ENCODE measurements at places on chromosomes 6 and 20. TPM values are rescaled to one million over a fixed set of nuclear protein-coding genes. Genes with fewer than 3 reads are reported as not detected.

DNA sequence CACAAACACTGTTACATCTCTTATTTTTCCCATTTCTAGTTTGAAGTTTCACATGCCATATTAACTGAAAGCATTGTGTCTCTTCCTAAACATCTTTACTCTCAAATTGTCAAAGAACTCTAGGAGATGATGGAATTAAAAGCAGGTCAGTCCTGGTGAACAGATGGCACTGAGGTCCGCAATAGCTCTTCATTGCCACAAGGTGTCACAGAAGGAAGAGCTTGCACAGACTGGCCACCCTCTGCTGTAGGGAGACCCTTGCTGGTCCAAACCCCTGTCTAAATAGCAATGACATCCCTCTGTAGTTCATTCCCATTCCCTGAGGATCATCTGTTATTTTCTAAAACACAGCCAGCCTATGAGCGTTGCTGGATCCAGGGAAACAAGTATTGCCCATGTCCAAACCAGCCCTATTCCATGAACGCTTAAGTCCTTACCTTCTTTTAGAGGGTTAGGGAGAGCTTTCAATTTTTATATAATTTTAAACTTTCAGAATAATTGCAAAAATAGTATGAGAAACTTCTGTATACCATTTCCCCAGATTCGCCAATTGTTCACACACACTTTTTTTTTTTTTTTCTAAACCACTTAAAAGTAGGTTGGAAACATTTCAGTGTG, 10.1 kb upstream of the HDAC2 start:
- peak; percentile 12 for DNase-seq

GRCh38 chr20:41279546-41280225, 37.8 kb downstream of the ZHX3 start:
- DNase-seq = no peak

DNA sequence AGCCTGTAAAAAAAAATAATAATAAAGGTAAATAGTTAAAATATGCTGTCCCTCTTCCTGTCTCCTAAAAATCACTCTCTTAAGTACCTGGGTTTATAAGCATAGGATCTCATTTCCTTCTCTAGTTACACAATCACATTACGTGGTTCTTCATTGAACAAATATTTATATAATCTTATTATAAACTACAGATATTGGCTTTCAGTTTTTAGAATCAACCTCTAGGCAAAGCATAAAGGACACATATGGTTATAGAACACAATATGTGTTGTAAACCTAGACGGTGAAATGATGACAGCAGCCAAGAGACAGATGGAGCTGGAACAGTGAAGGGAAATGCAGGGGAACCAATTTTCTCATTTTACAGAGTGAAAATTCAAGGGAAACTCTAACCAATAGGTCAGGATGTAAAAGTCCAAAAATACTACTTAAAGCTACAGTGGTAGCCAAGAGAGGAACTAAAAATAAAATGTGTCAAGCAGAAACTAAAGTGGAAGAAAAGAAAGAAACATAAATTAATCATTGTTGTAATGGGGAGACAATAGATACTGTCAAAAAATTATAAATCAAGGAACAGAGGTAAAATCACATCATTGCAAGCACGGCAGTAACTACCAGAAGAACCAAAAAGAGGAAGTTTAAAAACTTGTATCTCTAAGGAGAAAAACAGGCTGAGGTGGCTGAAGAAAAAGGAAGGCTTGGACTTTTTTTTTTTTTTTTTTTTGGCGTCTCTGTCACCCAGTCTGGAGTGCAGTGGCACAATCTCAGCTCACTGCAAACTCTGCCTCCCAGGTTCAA, 82.8 kb upstream of the CDYL start:
- DNase-seq = no peak

GSTA2 gene
- 0.34 TPM for polyA plus RNA-seq

GRCh38 chr6:77019081-77019480, 444.2 kb downstream of the HTR1B start:
- DNase-seq = no peak

DNA sequence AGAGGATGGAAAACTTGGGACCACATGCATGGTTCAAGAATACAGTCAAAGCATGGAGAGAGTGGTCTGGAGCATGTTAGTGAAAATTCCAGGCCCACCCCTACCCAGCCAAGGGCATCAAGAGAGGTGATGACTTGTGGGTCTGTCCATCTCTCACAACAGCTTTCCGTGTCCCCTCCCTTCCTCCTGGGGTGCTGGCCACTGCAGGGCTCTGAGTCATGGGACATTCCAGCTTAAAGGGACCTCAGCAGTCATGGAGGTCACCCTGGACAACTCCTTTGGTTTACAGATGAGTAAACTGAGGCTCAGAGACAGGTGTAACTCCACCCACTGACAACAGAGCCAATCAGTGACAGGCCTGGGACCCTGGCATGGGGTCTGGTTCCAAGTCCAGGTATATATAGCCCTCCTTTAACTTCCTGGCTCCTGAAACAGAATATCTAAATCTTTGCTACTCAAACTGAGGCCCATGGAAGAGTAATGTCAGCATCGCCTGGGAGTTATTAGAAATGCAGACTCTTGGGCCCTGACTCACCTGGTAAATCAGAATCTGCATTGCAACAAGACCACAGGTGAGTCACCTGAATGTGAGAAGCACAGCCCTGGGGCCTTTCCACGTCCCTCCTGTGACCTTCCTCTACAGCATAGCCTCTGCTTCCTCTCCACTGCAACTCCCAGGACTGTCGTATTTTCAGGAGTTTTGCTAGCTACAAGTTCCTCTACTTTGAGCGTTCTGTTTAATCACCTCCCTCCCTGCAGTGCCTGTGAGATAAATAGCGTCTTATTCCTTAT, 170.2 kb downstream of the ZDHHC14 start:
- no peak for DNase-seq

DNA sequence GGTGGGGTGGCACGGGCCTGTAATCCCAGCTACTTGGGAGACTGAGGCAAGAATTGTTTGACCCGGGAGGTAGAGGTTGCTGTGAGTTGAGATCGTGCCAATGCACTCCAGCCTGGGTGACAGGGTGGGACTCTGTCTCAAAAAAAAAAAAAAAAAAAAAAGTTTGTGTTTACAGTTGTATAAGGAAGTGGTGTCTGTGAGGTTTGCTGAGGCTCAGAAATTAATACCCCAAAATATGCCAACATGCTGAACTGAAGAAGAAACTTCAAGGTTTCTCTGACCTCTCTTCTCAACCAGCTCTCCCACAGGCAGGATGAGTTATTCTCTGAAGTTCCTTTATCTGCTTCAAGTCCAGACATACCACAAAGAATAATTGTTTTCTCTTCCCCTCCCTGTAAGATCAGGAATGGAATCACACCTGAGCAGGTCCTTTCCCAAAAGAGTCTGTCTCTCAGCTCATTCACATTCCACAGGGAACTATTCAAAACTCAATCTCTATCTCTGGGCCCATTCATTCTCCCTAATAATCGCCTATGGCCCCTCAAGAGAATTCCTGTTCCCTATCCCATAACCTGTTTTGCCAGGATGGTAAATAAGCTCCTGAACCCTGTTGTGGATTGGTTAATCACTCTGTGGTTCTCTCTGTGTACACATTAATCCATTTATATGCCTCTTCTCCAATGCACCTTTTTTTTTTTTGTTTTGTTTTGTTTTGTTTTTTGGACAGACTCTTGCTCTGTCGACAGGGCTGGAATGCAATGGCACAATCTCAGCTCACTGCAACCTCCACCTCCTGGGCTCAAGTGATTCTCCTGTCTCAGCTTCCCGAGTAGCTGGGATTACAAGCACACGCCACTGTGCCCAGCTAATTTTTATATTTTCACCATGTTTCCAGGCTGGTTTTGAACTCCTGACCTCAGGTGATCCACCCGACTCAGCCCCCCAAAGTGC, 17.4 kb upstream of the KIFC1 start:
- DNase-seq = no peak

DNA sequence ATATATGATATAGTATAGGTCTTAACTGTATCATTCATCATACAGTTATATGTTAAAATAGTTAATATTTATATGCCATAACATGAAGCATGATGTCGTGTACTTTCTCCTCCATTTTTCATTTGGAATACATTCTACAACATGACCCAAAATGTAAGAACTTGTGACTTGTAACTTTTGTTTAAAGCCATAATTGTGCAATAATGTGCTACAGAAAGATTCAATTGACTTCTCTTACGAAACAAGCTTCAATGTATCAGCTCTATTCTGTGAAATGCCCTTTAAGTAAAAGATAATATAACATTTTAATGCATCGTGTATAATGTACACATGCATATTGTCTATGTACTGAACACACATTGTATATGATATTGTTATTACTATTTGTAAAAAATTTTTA, 76.7 kb upstream of the FABP7 start:
- DNase-seq = no peak

GRCh38 chr6:111011360-111012142, 29.7 kb downstream of the RPF2 start:
- no peak for DNase-seq

C6orf132 gene
- polyA plus RNA-seq = 5.8 TPM

DNA sequence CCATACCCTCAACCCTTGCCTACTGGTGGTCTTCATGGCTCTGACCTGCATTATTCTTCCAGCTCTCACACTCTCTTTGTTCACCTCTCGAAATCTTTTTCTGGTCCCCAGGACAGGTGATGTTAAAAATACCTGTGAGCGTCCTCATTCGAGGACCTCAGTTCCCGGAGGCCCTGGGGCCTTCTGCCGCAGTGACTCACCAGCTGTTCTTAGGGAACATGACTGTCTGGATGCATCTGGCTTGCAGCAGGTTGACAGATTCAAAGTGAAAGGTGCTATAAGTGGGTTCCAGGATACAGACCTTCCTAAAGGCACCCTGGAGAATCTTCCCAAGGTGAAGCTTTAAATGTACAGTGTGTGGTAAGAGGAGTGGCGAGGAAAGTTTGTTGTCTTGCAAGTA, 210.4 kb upstream of the KCNG1 start:
- DNase-seq = no peak

DNA sequence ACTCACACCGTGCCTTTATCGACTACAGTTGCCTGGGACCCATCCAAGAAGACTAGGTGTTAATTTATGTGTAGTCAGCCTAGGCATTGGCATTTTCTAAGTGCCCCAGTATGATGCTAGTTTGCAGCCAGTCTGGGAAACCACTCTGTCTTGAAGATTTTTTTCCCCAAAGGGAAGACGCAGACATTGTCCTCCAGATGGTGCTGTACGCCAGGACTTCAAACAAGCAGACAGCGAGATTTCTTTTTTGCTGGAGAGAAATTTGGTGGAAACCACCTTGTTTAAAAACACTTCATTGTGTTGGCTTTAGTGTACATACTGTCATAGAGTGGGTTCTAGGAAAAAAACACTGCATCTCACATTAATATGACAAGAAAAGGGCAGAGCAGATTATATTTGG, 30.0 kb downstream of the ALDH5A1 start:
- DNase-seq = peak; percentile 20

- no peak for DNase-seq
Measured at GRCh38 chr6:4225161-4225872, 89.9 kb upstream of the ECI2 start.

DNA sequence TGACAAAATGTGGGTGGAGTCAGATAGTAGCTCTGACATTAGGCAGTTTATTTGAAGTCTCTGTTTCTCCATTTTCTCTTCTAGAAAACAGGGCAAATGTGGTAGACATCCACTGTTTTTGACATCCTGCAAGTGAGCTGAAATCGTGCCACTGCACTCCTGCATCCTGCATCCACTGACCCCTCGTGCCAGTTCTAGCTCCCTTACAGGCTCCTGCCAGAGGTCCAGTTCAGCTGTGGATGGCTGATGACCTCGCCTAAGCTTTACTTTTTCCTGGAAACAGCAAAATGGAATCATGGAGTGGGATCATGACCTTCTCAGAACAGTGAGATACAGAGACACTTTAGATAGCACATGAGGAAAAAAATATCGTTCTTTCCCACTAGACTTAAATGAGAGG, 58.5 kb downstream of the TULP4 start:
- no peak for DNase-seq

DNA sequence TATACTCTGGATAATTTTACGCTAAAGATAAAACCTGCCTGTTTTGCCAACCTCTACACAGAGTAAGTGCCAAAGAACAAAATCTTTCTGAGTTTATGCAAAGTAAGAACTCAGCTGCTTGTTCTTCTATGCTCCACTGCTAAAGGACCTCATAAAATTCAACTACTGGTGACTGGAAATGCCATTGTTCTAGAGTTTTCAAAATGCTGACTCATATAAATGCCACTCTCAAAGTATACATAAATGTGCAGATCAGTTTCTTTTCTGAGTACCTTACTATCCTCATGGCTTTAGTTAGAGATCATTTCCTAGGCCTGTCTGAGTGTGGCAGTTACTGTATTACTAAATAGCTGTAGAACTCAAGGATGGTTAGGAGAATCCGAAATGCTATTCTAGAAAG, 45.6 kb downstream of the LYRM4 start:
- DNase-seq = no peak

SPTLC3 gene
- 20.7 TPM for polyA plus RNA-seq

DNA sequence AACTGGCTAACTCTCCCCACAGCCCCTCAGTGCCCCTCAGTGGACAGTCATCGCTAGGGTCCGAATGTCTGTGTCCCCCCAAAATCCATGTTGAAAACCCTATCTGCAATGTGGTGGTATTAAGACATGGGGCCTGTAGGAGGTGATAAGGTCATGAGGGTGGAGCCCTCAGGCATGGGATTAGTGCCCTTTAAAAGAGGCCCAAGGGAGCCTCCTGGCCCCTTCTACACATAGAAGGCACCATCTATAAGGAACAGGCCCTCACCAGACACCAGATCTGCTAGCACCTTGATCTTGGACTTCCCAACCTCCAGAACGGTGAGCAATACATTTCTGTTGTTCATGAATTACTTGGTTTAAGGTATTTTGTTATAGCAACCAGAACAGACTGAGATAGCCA, 6.7 kb upstream of the TRAF3IP2 start:
- DNase-seq = no peak

CLIC5 gene
- polyA plus RNA-seq = 218 TPM

GRCh38 chr20:11754451-11754850, 163.2 kb upstream of the BTBD3 start:
- DNase-seq = no peak

DNA sequence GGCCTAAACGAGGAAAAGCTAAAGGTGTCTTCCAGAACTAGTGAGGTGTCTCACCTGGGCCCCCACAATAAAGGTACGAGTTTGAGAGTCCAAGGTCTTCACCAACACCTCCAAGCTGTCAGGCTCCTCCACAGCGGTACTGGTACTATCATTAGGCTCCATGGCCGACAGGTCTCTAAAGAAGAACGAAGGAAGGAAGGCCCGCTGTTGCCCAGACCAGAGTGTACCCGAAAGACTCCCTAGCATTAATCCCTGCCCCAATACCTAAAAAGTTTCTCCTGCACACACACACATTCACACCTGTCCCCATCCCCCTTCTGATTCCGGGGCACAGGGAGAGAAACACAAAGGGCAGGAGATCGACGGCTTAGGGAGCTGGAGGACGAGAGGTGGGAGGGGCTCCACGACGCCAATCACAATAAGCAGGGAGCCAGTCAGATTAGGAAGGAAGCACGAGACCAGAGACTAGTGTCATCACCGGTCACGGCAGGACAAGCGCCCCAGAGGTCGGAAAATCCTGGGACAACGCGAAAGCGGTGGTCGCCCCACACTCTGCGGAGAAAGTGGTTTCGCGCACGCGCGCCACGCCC, 764 bp downstream of the BAG6 start:
- peak; percentile 75 for DNase-seq

GRCh38 chr6:43943781-43944250, 173.8 kb downstream of the VEGFA start:
- DNase-seq = no peak

Data from renal pelvis (tissue), 12 donors.